Parietal lobe (tissue), 2 donors: ENCODE measurements at places on chromosomes 1 and 21. TPM values are rescaled to one million over a fixed set of nuclear protein-coding genes. Genes with fewer than 3 reads are reported as not detected.

FCRL6 gene
- not detected for total RNA-seq

TNFRSF8 gene
- total RNA-seq: not detected

PIK3CD gene
- 12.5 TPM for total RNA-seq

CYP4Z1 gene
- 0.63 TPM for total RNA-seq

PHACTR4 gene
- 26.0 TPM for total RNA-seq

SLC44A3 gene
- 2.2 TPM for total RNA-seq

GPR3 gene
- 0.31 TPM for total RNA-seq

IRF2BP2 gene
- 94.5 TPM for total RNA-seq

DNASE2B gene
- total RNA-seq: not detected

ZNF683 gene
- total RNA-seq: not detected

VWA5B1 gene
- total RNA-seq: 0.63 TPM

RPF1 gene
- total RNA-seq: 26.9 TPM

PEF1 gene
- 35.7 TPM for total RNA-seq

OR10T2 gene
- not detected for total RNA-seq

OTUD3 gene
- total RNA-seq: 17.8 TPM

C21orf91 gene
- total RNA-seq: 13.5 TPM

OR2T35 gene
- total RNA-seq: not detected

TACSTD2 gene
- not detected for total RNA-seq

LRRC39 gene
- total RNA-seq: 8.8 TPM

S100A5 gene
- not detected for total RNA-seq

FCGR3A gene
- 4.1 TPM for total RNA-seq

HES2 gene
- total RNA-seq: not detected

NOS1AP gene
- total RNA-seq: 16.6 TPM

RNU1-2 gene
- total RNA-seq: under 0.01 TPM

LHX4 gene
- not detected for total RNA-seq

SYTL1 gene
- total RNA-seq: not detected

NUDC gene
- total RNA-seq: 21.6 TPM

TP73 gene
- 0.31 TPM for total RNA-seq

KCNQ4 gene
- total RNA-seq: 1.9 TPM

SIPA1L2 gene
- 72.0 TPM for total RNA-seq

OR10Z1 gene
- not detected for total RNA-seq

GPATCH3 gene
- total RNA-seq: 12.5 TPM

ARID4B gene
- total RNA-seq: 108 TPM

ATP6V1G3 gene
- not detected for total RNA-seq

OR14K1 gene
- 0.94 TPM for total RNA-seq

DNAJC28 gene
- 5.0 TPM for total RNA-seq

FAM72C gene
- total RNA-seq: 0.31 TPM

ARMH1 gene
- total RNA-seq: 10.6 TPM

GMEB1 gene
- 15.0 TPM for total RNA-seq

CALML6 gene
- not detected for total RNA-seq

DFFA gene
- 32.2 TPM for total RNA-seq

MNDA gene
- total RNA-seq: 1.3 TPM

CD2 gene
- total RNA-seq: not detected

GJA8 gene
- total RNA-seq: not detected

LCK gene
- not detected for total RNA-seq

ATP1A2 gene
- 61.7 TPM for total RNA-seq

KRTAP10-1 gene
- total RNA-seq: not detected

FCGR1A gene
- 5.6 TPM for total RNA-seq

ABCG1 gene
- 27.5 TPM for total RNA-seq

OR6K3 gene
- not detected for total RNA-seq

LCE1E gene
- total RNA-seq: not detected

SLC30A2 gene
- total RNA-seq: not detected

CCDC17 gene
- total RNA-seq: 0.94 TPM

GPR52 gene
- 13.8 TPM for total RNA-seq

CLIC6 gene
- total RNA-seq: not detected

OR2T33 gene
- total RNA-seq: not detected

THEM5 gene
- not detected for total RNA-seq

XKR8 gene
- total RNA-seq: 4.7 TPM

CASQ2 gene
- not detected for total RNA-seq
